HCT116 (cell line): ENCODE measurements at places on chromosomes 4 and X. TPM values are rescaled to one million over a fixed set of nuclear protein-coding genes. Genes with fewer than 3 reads are reported as not detected.

The NAA10 gene
- total RNA-seq: 124 TPM

The RAP2C gene
- total RNA-seq: 19.9 TPM

The NHSL2 gene
- 0.22 TPM for total RNA-seq

The SPANXN2 gene
- not detected for total RNA-seq

The RPA4 gene
- 0.20 TPM for total RNA-seq

The SSX2 gene
- not detected for total RNA-seq

The MAGEA12 gene
- total RNA-seq: not detected

The CYSLTR1 gene
- total RNA-seq: not detected

The MAP9 gene
- total RNA-seq: 0.32 TPM

The RHOXF1 gene
- total RNA-seq: 0.52 TPM

DNA sequence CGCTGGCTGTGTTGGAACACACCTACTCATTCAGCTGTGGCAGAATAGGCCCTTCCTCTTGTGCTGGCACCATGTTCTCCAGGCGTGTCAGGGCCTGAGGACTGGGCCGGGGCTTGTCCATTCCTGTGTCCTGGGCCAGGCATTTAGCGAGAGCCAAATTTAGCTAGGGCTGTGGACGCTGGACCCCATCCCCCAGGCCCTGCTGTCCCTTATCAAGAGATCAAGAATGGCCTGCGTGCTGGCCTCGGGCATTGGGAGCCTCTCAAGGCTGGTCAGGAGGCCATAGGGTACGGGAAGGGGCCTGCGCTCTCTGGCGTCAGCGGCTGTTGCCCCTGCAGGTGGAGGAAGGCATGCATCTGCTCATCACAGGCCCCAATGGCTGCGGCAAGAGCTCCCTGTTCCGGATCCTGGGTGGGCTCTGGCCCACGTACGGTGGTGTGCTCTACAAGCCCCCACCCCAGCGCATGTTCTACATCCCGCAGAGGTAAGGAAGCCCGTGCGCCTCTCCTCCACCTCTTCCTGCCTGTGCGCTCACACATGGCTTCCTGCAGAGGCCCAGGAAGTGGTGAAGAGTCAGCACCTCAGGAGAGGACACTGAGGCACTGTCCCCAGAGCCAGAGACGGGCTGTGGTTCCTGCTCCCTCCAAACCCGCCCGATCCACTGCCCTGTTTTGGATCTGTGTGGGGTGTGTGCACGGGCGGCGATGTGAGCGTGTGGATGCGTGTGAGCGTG is 15.3 kb downstream of the ABCD1 start:
- no peak overlapping the region for H3K4me3 ChIP-seq
- no peaks in the 10 kb centered on the region for H3K36me3 ChIP-seq
- H3K27ac ChIP-seq: no peak overlapping the region
- no peak for DNase-seq

DNA sequence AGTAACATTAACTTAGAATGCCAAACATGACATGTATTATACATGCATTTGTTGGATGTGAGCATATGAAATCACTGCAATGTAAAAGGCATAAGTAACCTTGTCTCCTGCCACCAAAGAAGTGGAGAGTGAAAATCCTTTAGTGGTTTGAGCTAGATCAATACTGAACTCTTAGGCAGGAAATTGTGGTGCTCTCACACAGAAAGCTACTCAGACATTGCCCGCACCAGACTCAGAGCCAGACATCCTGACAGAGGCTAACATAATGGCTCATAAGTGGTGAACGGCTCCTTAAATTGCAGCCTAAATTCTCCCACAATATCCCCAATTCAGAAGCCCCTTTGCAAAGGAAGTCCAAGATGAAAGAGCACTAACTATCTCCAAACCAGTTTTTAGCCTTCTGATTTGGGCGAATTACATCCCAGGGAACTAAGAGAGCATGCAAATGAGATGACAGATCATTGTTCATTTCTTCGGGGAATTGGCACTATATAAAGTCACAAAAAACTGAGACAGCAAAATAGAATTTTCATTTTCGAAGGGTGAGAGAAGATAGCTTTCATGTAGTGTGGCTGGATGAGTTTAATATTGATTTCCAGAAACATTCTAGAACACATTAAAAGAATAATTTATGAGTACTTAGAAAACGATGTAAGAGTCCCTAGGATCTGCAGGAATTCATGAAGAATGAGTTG is 233.6 kb upstream of the RPS6KA3 start:
- H3K27ac ChIP-seq: no peak overlapping the region
- H3K27me3 ChIP-seq: no peaks in the 10 kb centered on the region
- no peaks in the 10 kb centered on the region for H3K4me1 ChIP-seq
- DNase-seq: no peak
- no peaks in the 10 kb centered on the region for H3K36me3 ChIP-seq

- no peak overlapping the region for H3K27ac ChIP-seq
- H3K27me3 ChIP-seq: no peaks in the 10 kb centered on the region
- no peak for DNase-seq
- H3K36me3 ChIP-seq: no peaks in the 10 kb centered on the region
Observed at GRCh38 chrX:5051831-5052491, 1176.7 kb downstream of the NLGN4X start.

DNA sequence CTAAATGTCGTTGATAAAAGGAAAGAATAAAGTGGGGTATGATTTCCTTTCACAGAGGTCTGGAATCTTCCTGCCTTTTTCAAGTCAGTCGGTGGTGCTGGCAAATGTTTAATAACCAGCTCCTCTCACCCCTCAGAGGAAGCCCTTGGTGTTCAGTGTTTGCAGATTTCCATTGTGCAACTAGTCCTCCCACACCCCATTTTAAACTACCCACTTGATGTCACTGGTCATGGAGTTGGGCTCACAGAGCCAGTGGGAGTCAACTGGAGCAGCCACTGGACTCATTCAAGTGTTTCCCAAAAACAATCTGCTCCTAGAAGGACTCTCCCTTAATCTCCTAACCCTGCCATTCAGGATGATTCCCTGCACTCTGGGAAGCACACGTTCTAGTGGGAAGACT is 149.2 kb downstream of the PTTG2 start:
- no peak overlapping the region for H3K4me3 ChIP-seq
- no peaks in the 10 kb centered on the region for H3K4me1 ChIP-seq
- H3K27ac ChIP-seq: no peak overlapping the region
- 0 out of 2 replicates have a peak, but pooled peaks cover 3% of the 10 kb centered on the region for H3K36me3 ChIP-seq
- no peak for DNase-seq

DNA sequence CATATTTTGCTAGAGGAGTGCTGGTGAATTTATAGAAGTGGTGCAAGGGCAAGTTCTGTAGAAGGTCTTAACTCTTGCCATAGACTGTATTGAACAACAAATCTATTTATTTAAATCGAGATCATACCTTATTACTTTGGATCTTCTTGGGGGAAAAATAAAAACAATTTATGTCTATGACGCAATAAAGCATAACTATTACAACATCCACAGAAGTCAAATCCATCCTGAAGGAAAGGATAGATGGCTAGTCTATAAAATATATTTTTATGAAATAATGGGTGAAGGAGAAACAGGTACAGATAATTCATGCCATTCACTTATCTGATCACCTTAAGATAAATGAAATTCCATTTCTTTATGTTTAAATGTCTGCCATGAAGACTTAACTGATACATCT is 1168.8 kb upstream of the AGA start:
- H3K4me1 ChIP-seq: no peaks in the 10 kb centered on the region
- H3K4me3 ChIP-seq: no peak overlapping the region
- DNase-seq: no peak

DNA sequence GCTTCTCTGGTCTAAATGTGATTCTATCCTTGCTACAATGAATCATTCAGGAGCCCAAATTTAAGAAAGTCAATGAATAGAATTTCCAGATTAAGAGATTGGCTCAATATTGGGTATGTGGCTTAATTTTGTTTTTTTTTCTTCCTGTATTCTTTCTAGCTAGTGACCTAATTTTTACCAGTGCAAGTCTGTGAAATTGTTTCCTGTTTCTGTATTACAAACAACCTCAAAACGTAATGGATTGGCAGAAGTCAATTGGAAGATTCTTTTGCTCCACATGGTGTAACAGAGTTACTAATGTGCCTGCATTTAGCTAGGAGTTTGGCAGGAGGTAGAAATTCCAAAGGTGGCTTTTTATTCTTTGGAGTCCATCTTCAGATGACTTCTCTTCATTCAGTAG is 17.6 kb downstream of the DYNLT3 start:
- no peak overlapping the region for H3K4me3 ChIP-seq
- H3K36me3 ChIP-seq: no peaks in the 10 kb centered on the region
- no peaks in the 10 kb centered on the region for H3K4me1 ChIP-seq
- no peaks in the 10 kb centered on the region for H3K27me3 ChIP-seq

- no peak overlapping the region for H3K27ac ChIP-seq
- H3K4me1 ChIP-seq: no peaks in the 10 kb centered on the region
- H3K27me3 ChIP-seq: no peaks in the 10 kb centered on the region
- no peak overlapping the region for H3K4me3 ChIP-seq
Observed at GRCh38 chr4:56791316-56791715, 30.2 kb downstream of the SPINK2 start.

- no peaks in the 10 kb centered on the region for H3K4me1 ChIP-seq
- no peak overlapping the region for H3K27ac ChIP-seq
- no peaks in the 10 kb centered on the region for H3K27me3 ChIP-seq
- no peak overlapping the region for H3K4me3 ChIP-seq
Observed at GRCh38 chrX:12307961-12308360, 169.7 kb downstream of the FRMPD4 start.

DNA sequence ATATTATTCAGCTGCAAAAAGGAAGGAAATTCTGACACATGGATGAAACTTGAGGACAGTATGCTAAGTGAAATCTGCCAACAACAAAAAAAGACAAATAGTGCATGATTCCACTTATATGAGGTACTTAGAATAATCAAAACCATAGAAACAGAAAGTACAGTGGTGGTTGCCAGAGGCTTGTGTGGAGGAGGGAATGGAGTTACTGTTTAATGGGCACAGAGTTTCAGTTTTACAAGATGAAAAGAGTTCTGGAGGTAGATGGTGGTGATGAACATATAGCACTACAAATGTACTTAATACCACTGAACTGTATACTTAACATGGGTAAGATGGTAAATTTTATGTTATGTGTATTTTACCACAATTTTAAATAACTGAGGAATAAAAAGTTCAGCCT is 212.0 kb upstream of the KLF3 start:
- H3K27ac ChIP-seq: no peak overlapping the region
- H3K4me3 ChIP-seq: no peak overlapping the region
- H3K27me3 ChIP-seq: no peaks in the 10 kb centered on the region
- DNase-seq: no peak
- no peaks in the 10 kb centered on the region for H3K36me3 ChIP-seq
- no peaks in the 10 kb centered on the region for H3K4me1 ChIP-seq

DNA sequence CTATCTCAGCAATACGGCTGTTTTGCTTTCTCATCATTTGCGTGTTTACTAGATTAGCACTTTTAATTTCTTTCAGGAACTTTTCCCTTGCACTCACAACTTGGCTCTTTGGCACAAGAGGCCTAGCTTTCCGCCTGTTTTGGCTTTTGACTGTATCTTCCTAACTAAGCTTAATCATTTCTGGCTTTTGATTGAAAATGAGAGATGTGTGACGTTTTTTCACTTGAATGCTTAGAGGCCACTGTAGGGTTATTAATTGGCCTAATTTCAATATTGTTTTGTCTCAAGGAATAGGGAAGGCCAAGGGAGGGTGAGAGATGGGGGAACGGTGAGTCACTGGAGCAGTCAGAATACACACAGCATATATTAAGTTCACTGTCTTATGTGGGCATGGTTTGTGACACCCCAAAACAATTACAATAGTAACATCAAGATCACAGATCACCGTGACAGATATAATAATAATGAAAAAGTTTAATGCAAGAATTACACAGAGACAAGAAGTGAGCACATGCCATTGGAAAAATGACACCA is 27.3 kb downstream of the MND1 start:
- H3K27ac ChIP-seq: no peak overlapping the region
- no peaks in the 10 kb centered on the region for H3K4me1 ChIP-seq
- no peaks in the 10 kb centered on the region for H3K27me3 ChIP-seq
